ENCODE measurements at places on chromosomes 5 and 9.

GRCh38 chr9:37421914-37422288 is 595 bp upstream of the GRHPR start:
- DNase-seq = no peak

DNA sequence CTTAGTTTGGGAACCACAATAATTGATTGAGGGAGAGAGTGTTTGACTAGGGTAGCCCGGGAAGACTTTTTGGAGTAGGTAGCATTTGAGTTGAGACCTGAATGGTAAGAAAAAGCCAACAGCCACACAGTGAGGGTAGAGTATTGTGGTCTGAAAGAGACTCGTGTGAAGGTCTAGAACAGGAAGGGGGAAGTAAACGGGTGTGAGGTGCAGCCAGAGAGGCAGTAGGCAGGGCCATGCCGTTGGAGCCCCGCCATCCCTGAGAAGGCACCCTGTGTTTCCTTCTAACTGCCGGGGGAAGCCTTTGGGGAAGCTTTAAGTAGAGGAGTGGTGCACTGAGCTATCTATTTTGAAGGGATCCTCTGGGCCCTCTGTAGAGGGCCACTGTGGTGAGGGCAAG is 3.5 kb upstream of the F2RL2 start:
- DNase-seq = no peak

GRCh38 chr9:74645007-74645639 is 148.0 kb downstream of the RORB start:
- DNase-seq = no peak

DNA sequence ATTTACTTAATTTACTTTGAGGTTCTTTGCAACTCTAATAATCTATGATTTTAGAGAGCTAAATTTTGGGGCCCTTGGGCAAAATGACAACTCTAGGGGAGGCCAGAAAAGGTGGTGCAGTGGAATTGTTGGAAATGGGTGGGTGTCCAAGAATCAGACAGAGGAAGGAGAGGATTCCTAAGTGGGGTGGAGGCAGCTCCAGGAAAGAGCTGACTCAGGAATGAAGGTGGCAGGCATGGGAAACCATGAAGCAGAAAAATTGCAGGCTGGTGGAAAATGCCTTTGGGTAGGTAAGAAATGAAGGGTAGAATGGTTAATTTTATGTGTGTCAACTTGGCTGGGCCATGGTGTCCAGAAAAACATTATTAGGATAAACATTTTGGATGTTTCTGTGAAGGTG is 248.5 kb upstream of the TUT7 start:
- DNase-seq = no peak

DNA sequence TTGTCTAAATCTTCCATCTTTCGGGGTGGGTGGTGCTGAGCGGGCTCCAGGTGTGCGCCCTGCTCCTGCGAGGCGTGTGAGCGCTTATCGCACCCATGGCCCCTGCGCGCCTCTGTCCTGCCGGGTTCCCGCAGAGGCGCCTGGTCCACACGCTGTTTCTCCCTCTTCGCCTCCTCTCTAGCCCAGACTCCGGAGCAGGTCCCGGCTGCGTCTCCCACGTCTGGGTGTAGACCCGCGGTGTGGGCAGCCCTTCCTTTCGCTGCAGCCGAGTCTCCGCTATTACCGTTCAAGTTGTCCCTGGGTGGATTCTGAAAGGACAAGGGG is 40.5 kb upstream of the PLEKHG4B start:
- no peak for DNase-seq

- DNase-seq = peak; percentile 95
Observed at GRCh38 chr5:4879693-4880303, 260.3 kb upstream of the ADAMTS16 start.

DNA sequence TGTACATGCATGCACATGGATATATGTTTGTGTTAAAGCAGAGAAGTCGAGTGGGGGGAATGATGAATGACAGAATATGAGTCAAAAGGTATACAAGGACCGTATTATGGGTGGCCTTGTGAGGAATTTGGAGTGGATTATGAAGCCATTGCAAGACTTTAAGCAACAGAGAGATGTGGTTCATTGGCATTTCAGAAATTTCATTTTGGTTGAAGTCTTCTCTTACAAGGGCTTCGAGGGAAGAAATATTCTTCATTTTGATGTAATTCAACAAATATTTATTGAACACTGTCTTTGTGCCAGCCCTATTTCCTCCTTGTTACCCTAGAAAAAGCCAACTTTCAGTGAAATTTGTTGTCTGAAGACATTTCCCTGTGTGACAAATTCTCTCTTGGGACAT is 83.9 kb upstream of the SLCO6A1 start:
- DNase-seq = no peak

DNA sequence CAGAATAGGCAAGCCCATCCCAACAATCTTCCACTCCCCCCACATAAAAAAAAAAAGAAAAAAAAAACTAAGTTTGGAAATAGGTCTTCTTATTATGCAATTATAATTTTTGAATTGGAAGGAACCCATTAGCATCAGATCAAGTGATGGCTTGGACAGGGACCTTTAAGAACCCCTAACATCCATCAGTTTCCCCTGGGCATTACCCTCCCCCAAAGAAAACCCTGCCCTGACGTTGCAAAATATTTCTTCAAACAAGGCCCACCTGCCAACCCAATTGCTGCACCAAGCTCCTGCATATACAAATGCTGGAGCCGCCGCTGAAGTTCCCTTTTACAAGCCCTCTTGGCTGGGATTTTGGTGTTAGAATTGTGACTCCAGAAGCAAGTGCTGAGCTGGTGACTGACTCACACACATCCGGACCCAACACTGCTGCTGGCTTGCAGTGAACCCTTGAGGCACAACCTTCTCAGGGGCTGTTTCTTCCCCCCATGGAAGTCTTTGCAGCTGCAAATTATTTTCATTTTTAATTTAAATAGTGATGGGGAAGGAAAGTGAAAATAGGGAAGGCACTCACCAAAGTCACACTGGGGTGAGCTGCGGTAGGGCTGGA is 56.1 kb upstream of the AFAP1L1 start:
- DNase-seq = no peak

- peak; percentile 91 for DNase-seq
Observed at GRCh38 chr5:114361724-114362196, at the start of gene KCNN2. Gene KCNN2 (plus strand): TSS chr5:114362070. CDS start chr5:114362140, 70 bp downstream.

- no peak for DNase-seq
Observed at GRCh38 chr5:157860898-157861890, 2.2 kb upstream of the CLINT1 start.

DNA sequence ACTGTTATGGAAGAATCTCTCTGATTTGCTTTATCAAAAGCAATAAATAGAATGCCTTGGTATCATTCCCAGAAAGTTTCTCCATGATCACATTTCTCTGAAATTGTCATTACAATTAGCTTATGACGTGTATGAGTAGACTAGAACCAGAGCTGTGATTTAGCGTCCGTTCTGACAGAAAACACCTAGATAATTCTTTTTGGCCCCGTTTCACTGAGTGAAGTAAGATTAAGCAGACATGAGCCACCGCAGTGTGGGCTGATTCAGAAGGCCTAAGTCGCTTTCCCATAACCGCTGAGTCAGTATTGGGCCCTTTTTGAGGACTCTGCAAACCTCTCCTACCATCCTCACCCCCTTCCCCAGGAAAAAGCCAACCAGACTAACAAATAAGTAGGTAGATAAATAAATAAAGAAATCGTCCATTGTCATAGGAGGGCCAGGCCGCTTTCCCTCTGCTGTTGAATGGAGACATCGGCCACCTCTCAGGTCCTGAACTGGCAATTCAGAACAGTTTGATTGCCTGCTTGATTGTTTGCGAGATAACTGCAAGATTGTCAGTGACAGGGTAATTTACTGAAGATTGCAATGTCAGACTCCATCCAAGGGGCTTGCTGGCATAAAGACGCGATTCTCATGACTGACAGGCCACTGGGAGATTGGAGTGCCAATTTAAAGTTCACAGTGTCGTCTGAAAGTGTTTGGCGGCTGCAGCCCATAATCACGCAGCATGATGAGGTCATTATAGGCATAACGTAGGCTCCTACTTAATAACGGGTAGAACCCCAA is 105.0 kb upstream of the WWC1 start:
- DNase-seq = no peak

DNA sequence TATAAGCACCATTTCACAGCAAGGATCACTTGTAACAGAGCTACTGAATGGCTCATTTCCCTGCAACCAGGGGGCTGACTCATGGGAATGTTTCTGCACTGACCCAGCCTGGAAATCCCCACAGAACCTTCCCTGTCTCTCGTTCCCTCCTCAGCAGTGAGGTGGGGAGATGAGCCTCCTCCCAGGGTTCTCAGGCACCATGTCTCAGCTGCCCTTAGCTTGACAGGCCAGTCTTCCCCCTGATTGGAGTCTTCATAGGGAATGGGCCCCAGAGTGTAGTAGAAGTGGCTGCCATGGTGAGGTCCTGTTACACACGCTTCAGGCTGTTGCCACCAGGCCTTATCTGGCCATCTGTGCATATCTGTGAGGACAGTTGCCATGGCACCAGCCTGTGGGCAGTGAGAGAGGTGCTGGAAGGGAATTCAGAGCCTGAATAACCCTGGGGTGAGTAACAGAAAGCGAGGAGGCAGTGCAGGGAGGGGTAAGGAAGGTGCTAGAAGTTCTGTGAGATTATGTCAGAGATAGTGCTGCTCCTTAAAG is 324.4 kb downstream of the ENC1 start:
- no peak for DNase-seq

DNA sequence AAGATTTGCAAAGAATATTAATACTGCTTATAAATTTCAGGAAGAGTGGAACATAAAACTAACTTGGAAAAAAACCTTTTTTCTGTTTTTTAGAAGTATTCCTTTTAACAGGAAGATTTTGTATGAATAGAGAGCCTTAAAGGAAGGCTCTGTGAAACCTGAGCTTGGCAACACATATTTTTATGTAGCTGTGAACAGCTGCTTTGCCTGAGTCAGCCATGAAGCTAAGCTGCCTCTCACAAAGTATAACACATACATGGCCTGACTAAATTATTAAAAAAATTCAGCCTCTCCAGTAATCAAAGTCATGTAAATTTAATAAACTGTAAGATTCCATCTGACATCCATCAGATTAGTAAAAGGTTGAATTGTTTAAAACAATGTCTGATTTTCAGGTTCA is 547.5 kb downstream of the ELAVL2 start:
- no peak for DNase-seq

GRCh38 chr5:40875958-40876357 is 33.3 kb upstream of the C7 start:
- no peak for DNase-seq

- DNase-seq = peak; percentile 4
Observed at GRCh38 chr5:122078116-122079110, at the start of gene LOX. Gene LOX (minus strand): TSS chr5:122078259. CDS start chr5:122077985, 274 bp downstream.

- no peak for DNase-seq
Observed at GRCh38 chr9:73180403-73180802, 28.7 kb downstream of the ANXA1 start.

GRCh38 chr5:126948011-126948355 is 82.4 kb downstream of the MARCHF3 start:
- no peak for DNase-seq

GRCh38 chr9:27445057-27445595 is 79.0 kb upstream of the IFNK start:
- DNase-seq = no peak

- DNase-seq = no peak
Observed at GRCh38 chr5:146510559-146511125, 5.3 kb downstream of the GPR151 start.

- DNase-seq = no peak
Observed at GRCh38 chr5:115317320-115317719, 20.9 kb upstream of the CCDC112 start.

DNA sequence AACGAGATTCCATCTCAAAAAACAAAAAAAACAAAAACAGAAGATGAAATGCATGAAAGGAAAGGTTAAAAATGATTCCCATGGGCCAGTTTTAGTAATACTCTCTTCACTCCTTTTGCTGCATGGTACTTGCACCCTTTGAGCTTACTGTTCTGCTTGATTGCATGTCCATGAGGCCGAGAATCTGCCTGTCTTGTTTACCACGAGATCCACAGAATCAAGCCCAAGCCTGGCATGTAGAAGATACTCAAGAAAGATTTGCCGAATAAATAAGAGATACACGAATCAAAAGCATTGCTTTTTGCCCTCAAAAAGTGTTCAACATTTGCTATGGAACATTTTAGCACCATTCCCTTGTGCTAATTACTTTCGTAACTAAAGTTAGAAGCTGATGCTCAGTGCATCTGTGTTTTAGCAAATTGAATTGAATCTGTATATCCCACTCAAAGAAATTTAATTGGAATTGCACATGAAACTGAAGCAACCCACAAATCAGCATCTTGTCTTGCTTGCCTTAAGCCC is 1.1 kb downstream of the FAXDC2 start:
- no peak for DNase-seq

GRCh38 chr5:89729623-89730301 is 679.8 kb downstream of the CETN3 start:
- no peak for DNase-seq

DNA sequence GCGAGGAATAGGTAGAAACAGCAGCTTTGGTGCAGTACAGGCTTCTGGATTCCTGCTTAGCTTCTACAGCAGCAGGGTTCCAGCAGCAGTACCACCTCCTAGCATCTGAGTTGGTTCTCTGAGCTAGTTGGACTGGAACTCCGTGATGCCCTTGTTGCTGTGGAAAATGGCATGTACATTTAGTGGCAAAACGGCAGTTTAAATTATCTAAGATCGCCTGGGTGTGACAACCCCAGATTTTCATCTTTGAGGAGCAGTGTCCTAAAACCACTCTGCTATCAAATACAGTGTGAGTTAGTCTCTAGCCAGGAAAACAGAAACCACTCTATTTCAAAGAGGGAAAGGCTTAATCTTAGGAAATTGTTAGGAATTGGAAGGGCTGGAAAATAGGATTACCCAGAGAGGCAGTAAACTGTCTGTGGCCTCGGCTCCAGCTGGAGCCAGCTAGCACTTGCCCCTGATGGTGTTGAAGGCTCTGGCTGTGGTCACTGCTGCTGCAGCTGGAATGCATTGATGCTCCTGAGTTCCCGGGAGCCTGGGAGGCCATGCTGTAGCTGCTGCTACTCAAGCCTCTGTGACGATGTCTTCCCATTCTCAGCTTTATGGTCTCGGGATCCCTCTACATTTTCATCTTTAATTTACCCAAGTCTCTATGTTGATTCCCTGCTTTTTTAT is 29.4 kb downstream of the RAD23B start:
- DNase-seq = no peak

- DNase-seq = no peak
Observed at GRCh38 chr5:180519098-180519497, 24.9 kb downstream of the CNOT6 start.

DNA sequence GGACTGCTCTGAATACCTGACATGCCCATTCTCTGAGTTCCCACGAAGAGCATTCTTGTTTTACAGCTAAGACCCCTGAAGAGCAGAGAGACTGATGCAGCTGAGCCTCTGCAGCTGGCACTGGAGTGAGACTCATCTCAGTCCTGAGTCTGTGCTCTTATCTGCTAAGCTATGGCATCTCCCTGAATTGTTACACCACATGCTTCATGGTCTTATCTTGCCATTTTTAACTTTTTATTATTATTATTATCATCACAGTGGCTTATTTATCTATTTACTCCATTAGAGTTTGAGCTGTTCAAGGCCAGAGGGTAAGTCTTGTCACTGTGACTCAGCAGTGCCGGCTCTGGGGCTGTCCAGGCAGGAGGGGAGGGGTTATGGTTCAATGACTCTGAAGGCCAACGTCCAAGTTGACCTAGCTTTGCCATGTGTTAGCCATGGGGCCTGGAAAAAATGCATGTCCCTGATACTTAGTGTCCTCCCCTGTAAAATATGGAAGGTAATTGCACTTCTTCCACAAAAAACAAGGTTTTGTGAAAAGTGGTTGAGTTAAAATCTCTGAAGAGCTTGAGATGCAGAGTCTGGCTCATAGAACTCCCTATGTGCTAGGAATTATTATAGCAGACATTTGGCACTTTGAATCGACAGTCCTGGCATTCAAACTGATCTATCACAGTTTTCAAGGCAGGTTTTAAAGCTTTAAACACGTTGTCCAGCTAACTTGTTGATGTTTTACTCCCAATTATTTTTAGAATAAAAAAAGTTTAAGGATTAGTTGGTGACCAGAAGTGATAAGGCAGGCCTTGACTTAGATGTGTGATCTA is 94.6 kb downstream of the ALDH1A1 start:
- no peak for DNase-seq
